ENCODE measurements at places on chromosomes 11 and 22.
A peak's percentile ranks its signal among the peaks of the same experiment; 100 is the strongest.

GRCh38 chr22:40310081-40310767 is 36.1 kb upstream of the ADSL start:
- no peak for DNase-seq

DNA sequence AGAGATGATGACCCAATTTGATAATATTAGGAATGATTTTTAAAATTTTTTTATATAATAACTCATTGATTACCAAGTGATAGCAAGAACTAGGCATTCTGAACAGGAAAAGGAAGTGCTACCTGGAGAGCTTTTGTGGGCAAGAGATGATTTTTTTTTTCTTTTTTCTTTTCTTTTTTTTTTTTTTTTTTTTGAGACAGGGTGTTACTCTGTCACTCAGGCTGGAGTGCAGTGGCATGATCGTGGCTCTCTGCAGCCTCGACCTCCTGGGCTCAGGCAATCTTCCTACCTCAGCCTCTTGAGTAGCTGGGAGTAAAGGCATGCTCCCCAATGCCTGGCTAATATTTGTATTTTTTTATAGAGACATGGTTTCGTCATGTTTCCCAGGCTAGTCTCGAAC is 40.4 kb downstream of the TNRC6B start:
- no peak for DNase-seq

- DNase-seq: no peak
Observed at GRCh38 chr11:96173422-96173821, 169.6 kb downstream of the MAML2 start.

- peak; percentile 59 for DNase-seq
Observed at GRCh38 chr22:19478901-19479354, at the start of gene UFD1. TSS of gene UFD1 (minus strand) at chr22:19479193. CDS start at chr22:19479085, 108 bp downstream.

DNA sequence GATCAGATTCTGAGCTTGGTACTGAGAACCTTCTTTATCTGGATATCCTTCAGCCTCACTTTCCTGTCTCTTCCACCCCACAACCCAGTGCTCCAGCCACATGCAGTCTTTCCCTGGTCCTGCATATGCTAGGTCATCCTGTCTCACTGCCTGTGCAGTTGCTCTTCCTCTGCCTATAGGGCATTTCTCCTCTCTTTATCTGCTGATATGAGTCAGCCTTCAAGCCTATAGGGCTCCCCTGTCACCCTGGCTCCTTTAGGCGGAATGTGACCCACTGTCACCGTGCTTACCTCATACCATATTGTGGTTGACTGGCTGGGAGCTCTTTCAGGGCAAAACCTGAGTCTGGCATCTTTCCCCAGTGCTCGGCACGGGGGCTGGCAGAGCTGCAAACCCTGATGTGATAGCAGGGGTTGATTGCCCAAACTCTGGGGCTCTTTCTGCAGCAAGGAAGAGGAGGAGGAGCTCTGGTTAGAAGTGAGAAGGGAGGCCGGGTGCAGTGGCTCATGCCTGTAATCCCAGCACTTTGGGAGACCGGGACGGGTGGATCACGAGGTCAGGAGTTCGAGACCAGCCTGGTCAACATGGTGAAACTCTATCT is 26.3 kb downstream of the MEI1 start:
- DNase-seq: no peak

GRCh38 chr11:118473537-118473936 is 37.2 kb downstream of the KMT2A start:
- DNase-seq: no peak

DNA sequence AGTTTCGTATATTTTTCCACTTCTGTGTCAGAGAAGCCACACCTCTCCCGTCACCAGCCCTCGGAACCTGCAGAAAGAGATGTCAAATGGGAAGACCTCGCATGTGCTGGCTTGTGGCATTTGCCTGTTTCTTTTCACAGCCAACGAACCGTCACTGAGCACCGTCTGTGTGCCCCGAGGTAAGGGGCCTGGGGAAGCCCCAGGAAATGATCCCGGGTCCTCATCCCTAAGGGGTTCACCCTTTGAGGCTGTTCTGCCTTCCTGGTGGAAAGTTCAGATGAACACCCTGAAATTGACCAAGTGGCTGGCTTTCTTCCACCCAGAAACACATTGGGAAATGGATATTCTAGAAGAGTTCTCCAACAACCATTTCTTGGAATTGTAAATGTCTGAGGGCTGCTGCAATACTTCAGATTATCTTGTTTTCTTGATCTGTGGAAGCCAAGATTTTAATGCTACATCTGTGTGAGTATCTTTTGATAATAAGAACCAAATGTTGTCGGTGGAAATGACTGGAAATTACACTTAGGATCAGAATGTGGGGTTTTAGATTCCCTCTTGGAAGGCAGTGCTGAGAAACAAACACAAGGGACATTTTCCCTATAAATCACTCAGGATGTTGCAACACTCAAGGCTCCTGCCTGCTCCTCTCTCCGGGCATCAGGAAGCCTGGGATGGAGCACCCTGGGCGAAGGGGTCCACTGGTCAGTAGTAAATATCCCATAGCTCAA is 37.6 kb downstream of the RIBC2 start:
- DNase-seq: no peak

All from activated T-helper 1 cell treated with anti-CD3 and anti-CD28 coated beads, Interleukin-2, amount 50 U/mL, for 16 hours (primary cell).